ENCODE measurements at places on chromosomes 16 and 17. TPM values are rescaled to one million over a fixed set of nuclear protein-coding genes. Genes with fewer than 3 reads are reported as not detected.

The KLHL36 gene
- 42.2 TPM for total RNA-seq

The MRPL58 gene
- total RNA-seq, result 46.4 TPM

The ZP2 gene
- not detected for total RNA-seq

The ATPAF2 gene
- total RNA-seq, result 18.2 TPM

The ZFPM1 gene
- 0.97 TPM for total RNA-seq

The SP6 gene
- total RNA-seq, result 0.65 TPM

The OTOP2 gene
- not detected for total RNA-seq

The MYO15A gene
- total RNA-seq, result 0.15 TPM

The MMP28 gene
- total RNA-seq, result 4.6 TPM

The CHD9NB gene
- 0.97 TPM for total RNA-seq

The CAVIN1 gene
- 669 TPM for total RNA-seq

The NGFR gene
- total RNA-seq, result 0.30 TPM

The FZD2 gene
- 1.4 TPM for total RNA-seq

The SLC38A8 gene
- total RNA-seq, result not detected

The KRTAP4-3 gene
- total RNA-seq, result not detected

The P2RX1 gene
- total RNA-seq, result not detected

The TNFRSF17 gene
- not detected for total RNA-seq
